Caudate nucleus (tissue), 63 donors: ENCODE measurements at places on chromosomes 3 and 15.

DNA sequence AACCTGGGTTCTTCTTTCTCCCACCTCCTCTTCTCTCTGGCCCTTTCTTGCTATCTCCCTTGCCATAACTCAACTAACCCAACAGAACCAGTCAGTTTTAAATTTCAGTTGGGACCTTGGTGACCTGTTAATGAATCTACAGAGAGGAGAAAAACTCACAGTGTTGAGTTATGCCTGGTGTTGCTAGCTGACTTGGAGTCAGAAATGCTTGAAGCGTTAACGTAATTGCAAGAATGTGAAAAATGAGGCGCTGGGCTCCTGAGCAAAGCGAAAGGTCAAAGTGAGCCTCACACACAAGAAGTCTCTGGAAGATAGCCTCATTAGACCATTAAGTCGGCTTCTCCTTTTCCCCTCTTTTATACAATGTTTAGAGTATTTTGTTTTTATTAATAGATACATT lies 18.4 kb downstream of the MEIS2 start:
- DNase-seq, result no peak

DNA sequence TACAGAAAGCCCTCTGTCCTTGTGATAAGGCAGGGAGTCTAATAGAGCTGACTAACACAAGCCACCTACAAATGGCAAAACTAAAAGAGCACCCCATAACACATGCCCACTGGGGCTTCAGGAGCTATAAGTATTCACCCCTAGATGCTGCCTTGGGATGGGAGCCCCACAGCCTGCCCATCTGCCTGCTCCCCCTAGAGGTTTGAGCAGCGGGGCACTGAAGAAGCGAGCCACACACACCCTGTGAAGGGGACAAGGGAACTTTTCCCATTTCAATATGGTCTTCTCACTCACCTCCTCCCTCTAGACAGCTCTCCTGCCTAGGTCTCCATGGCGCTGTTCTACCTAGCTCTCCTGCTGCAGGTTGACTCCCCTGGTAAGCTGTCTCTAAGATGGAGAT lies 261.0 kb downstream of the SHQ1 start:
- DNase-seq, result no peak

DNA sequence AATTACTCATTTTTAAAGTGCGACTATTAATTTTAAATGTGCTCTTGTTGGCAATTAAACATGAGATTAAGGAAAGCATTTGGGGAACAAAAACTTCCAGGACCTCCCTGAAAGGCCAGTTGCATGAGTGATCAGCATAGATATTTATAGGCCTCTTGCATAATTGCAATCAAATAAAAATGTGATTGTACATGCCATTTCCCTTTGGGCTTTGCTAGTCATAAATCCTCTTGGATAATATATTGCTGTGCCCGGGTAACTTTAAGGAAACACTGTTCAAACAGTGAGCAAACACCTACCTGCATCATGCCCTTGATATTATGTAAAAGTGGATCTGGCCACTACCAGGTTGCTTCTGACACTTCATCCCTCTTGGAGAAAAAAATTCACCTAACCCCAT lies 239.1 kb downstream of the MCTP2 start:
- no peak for DNase-seq

- DNase-seq, result no peak
Observed at GRCh38 chr3:24401811-24402185, 92.9 kb downstream of the THRB start.

GRCh38 chr3:58052373-58053273 lies 44.4 kb downstream of the FLNB start:
- DNase-seq, result no peak

DNA sequence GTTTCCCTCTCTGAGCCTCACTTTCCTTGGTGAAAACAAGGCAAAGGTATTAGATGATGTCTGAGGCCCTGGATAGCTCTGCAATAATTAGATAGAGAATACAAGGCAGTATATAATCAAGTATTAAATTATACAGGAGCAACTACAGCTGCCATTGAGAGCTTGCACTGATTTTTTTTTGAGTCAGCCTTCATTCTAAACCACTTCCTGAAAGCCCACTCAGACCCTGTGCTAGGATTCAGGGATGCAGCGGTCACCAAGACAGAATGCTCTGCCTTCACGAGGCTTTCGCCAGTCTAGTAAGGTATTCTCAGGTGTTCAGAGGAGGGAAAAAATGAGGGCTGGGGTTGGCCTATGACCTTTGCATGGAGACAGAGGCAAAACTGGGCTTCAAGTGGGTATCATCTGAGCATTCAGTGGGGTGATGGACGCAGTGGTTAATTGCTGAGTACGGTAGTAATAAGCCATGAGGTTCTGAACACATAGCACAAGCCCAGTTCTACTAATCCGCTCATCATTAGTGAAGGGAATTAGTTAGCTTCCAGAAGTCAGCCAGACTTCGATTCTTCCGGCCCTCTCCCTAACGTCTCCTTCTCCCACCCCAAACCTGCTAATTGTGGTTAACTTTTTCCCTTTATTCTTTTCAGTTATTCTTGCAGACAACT lies 3.6 kb downstream of the VGLL4 start:
- no peak for DNase-seq

DNA sequence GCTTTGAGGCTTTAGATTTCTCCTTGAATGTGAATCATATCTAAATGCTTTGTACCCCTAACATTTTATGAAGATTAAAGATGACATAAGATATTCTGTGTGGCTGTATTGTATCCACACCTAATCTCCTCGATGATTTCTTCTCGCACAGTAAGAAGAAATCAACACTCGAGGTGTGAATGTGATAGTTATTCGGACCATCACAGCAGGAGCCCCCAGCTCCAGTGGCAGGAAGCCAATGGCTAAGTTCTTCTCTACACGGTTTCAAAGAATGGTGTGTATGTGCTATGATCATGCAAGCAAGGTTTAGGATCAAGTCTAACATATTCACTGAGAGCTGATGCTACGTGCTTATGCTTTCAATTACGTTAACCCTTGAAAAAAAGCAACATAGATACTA lies 271.0 kb downstream of the SUCLG2 start:
- no peak for DNase-seq

DNA sequence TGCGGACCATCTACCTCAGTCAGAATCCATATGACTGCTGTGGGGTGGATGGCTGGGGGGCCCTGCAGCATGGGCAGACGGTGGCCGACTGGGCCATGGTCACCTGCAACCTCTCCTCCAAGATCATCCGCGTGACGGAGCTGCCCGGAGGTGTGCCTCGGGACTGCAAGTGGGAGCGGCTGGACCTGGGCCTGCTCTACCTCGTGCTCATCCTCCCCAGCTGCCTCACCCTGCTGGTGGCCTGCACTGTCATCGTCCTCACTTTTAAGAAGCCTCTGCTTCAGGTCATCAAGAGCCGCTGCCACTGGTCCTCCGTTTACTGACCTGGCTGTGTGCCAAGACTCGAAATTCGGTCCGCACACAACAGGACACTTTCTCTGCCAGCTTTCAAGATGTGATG lies 21.9 kb downstream of the NRROS start:
- no peak for DNase-seq

DNA sequence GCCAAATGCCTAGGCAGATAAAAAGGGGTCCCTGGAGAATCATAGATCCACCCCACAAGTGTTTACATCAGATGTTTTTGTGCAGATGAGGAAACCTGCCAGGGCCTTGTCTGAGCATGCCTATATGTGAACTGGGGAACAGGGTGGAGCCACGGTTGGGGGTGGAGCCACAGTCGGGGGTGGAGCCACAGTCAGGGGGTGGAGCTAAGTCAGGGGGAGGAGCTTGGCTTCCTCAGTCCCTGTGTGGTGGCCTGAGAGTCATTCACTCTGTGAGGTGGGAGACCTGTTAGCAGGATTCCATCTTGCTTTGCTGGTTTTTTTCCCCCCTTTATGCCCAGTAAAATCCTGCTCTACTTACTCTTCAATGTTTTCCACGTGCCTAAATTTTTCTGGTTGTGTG lies 57.8 kb upstream of the TGFBR2 start:
- DNase-seq, result no peak

DNA sequence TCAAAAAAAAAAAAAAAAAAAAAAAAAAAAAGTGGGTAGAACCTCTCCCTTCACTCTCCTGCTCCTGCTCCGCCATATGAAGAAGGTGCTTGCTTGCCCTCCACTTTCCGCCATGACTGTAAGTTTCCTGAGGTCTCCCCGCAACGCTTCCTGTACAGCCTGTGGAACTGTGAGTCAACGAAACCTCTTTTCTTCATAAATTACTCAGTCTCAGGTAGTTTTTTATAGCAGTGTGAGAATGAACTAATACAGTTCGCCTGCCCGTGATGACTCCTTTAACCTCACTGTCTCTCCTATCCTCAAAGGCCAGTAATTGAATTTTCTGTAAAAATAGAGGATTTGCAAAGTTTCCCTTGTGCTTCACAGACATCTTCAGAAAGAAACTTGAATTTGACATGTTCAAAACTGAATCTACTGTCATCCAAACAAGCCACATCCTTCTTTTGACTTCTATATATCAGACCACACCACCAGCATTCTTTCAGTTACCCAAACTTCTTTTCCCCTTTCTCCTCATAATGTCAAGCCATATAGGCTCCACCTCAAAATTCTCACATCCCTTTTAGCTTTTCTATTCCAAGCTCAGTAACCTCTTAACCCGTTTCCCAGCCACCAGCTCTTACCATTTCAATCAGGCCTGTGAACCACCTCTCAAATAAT lies 44.3 kb downstream of the P2RY1 start:
- DNase-seq, result no peak

GRCh38 chr15:65610871-65611718 lies at the start of gene INTS14:
Gene INTS14, minus strand, starts transcription at chr15:65611131. Its CDS starts 3,751 bp downstream, at chr15:65607380.
- DNase-seq, result peak; percentile 96

- DNase-seq, result no peak
Observed at GRCh38 chr3:159258934-159259333, 457.1 kb downstream of the MFSD1 start.

DNA sequence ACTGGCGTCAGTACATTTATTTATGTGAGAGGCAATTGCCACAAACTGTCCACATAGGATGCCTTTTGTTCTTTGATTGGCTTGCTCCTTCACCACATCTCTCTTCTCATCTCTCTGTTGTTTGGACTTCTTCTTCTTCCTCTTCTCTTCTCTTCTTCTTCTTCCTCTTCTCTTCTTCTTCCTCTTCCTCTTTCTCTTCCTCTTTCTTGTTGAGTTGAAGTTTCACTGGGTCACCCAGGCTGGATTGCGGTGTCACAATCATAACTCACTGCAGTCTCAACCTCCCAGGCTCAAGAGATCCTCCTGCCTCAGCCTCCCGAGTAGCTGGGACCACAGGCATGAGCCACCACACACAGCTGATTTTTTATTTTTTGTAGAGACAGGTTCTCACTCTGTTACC lies 67.7 kb upstream of the GSK3B start:
- DNase-seq, result no peak

- DNase-seq, result peak; percentile 41
Observed at GRCh38 chr3:48847053-48847503, 596 bp downstream of the PRKAR2A start.

DNA sequence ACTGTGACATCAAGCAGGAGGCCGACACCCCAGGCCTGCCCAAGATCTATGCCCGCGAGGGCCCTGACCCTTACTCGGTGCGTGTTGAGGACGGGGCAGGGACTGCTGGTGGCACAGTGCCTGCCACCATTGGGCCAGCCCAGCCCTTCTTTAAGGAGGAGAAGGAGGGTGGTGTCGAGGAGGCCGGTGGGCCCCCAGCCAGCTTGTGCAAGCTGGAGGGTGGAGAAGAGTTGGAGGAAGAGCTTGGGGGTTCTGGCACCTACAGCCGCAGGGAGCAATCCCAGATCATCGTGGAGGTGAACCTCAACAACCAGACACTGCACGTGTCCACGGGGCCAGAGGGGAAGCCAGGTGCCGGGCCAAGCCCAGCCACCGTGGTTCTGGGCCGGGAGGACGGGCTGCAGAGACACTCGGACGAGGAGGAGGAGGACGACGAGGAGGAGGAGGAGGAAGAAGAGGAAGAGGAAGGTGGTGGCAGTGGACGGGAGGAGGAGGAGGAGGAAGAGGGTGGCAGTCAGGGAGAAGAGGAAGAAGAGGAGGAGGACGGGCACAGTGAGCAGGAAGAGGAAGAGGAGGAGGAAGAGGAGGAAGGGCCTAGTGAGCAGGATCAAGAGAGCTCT lies 5.4 kb downstream of the ZBTB47 start:
- DNase-seq, result no peak

- no peak for DNase-seq
Observed at GRCh38 chr15:85307687-85308045, 72.7 kb upstream of the AKAP13 start.

- no peak for DNase-seq
Observed at GRCh38 chr15:43749690-43750345, 3.6 kb downstream of the PDIA3 start.

- no peak for DNase-seq
Observed at GRCh38 chr15:22253676-22254408, 173.5 kb downstream of the OR4M2 start.

DNA sequence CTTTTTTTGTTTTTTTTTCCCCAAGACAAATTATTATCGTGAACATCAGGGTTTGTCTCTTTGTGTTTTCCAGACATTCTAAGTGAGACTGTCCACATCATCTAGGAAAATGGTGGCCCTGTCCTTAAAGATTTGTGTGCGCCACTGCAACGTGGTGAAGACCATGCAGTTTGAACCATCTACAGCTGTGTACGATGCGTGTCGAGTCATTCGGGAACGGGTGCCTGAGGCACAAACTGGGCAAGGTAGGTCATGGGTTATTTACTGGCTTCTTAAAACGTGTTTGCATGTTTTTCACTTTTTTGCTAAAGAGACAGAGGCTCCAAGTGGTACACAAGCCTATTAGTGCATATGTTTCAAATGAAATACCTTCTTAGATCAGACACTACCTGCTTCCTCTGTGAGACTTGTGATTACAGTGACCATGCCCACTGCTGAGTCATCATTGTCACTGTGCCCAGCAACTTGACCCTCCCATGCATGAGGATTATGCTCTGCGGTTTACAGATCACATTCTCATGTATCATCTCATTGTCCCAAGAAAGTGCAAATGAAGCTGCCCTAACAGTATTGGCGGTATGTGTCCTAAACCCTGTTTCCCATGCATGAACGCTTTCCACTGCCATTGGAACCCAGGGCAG lies 395.2 kb upstream of the TPM1 start:
- DNase-seq, result no peak

- no peak for DNase-seq
Observed at GRCh38 chr15:63972801-63973200, 73.5 kb downstream of the DAPK2 start.

DNA sequence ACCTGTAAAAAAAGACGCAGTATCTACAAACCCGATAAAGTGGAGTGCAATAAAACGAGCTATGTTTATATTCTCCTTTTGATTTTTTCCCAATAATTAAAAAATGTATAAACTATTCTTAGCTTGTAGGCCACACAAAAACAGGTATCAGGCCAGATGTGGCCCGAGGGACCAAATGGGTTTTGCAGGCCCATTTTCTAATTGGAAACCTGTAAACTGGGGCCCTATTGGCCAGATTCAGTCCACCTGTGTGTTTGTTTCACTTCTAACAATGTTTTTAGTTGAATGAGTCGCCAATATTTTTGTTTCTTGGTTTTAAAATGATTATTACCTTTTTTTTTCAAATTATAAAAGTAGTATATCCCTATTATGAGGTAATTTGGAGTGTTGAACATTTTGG lies 29.7 kb downstream of the ZBTB38 start:
- DNase-seq, result no peak

DNA sequence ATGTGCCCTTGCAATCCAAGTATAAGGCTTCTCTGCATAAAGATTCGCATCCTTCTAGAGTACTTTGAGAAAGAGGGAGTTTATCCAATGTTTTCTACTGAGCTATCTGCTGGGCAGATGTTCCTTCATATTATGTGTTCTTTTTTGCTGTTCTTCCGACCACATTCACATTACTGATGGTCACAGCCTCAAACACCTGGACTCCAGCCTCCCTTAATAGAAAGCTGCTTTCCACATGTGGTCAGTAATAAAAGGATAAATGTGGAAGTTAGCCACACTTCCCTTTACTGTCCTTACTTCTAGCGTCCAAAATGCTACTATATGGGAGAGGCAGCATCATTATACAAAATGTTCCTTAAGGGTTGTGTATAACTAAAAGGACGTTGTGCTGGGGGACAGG lies 116.9 kb downstream of the CD47 start:
- no peak for DNase-seq
